ENCODE measurements at places on chromosomes 6 and 20. TPM values are rescaled to one million over a fixed set of nuclear protein-coding genes. Genes with fewer than 3 reads are reported as not detected.

DNA sequence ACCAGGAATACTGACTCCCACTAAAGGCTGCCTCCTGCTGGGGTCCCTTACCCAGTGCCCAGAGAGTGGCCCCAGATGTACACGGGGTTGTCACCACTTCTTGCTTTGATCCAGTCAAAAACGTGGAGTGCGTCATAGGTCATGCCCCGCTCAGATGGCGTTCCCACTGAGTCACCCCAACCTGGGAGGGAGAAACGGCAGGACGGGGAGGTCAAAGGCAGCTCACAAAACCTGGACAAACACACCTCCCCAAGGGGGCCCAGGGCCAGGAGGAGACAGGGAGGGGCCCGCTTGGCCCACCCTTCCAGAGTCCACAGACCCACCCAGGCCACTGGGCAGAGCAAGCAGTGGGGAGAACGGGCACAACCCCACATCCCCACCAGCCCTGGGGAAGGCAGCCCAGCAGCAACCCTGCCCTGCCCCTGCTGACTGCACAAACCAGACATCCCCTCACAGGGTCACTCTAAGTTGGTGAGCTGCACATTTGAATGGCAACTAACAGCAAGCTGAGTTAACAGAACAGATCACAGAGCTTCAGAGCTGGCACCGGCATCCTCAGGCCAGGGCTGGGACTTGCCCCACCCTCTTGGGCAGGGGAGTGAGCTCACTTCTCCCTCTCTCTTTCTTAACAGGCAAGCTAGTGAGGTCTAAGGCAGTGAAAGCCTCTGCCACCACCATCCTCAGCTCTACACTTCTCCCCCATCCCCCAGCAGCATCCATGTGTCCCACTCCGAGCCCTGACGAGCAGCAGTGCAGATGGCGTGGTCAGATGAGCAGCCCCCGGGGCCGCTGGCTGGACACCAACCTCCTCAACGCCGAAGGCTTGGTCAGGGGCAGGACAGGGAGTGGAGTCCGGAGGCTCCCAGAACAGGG lies 61.7 kb downstream of the PYGB start:
- no peak for DNase-seq

- DNase-seq = peak; percentile 33
Measured at GRCh38 chr20:25341716-25342680, 48.6 kb downstream of the ABHD12 start.

The FAM217A gene
- total RNA-seq = not detected

DNA sequence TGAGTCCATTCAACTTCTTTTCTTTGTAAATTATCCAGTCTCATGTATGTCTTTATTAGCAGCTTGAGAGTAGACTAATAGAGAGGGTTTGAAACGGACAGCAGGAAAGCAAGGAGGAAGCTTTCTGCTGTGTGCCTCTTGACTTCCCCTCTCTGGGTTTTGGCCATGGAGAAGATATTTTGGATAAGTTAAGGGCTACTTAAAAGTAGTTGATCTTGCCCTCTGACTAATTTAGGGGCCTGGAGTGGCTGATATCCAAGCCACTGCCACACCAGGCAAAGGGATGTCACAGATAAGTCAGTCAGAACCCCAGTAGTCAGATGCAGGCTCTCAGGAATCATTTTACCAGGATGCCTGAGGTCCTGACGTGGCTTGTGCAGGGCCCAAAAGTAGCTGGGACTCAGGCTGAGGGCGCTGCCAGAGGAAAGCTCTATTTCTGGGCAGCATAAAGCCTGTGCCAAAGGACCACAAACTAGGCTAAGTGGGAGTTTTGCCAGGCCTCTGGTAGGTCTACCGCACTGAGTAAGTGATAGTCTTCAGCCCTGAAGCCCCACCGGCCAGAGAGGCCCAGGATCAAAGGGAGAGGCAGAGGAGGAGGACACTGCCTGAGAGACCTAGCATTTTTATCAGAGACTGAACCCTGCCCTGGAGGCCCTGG lies 41.6 kb upstream of the IYD start:
- DNase-seq = no peak

The ANGPT4 gene
- total RNA-seq = not detected

DNA sequence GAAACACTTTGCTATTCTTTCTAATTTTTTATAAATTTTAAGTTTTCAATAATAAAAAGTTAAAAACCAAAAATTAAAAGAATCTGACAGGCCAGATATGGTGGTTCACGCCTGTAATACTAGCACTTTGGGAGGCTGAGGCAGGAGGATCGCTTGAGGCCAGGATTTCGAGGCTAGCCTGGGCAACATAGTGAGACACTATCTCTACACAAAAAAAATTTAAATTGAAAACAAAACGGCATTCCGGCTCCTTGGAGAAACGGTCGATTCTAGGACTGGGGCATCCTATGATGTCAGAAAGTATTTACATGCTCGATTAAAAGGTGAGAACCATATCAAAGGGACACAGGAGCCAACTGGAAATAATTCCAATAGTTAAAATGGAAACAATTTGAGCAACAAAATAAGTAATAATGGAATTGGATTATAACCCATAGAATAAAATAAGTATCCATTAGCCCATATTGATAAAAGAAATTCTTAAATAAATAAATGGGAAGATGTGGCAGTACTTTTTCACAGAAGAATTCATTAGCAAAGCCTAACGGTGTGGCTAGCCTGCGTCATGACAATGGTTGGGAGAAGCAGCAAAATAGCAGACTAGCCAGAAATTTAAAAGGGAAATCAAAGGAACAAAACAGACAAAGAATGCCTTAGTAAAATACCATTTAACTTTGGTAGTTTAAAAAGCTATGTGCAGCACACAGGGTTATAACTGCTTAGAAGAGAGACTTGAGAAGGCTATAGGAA lies 21.3 kb downstream of the HLA-E start:
- DNase-seq = no peak

The CALHM5 gene
- total RNA-seq = 0.11 TPM

The KIF16B gene
- total RNA-seq = 13.2 TPM

DNA sequence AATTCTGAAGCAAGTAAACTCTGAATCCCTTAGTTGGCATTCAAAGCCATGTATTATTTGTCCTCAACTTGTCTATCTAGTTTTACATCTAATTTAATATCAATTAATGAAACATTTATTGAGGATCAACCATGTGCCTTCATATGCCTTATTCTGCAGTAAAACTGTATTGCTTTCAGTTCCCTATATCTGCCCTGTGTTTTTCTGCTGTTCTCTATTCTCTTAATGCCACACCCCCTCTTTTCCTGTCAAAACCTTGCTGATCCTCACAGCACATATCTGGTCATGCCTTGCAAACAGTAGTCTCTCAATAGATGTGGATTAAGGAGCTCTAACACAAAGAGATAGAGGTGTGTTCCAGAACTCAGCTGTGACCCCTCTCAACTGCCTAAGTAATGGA lies 2.0 kb downstream of the FIG4 start:
- DNase-seq = no peak

- no peak for DNase-seq
Measured at GRCh38 chr20:45813006-45813340, 529 bp downstream of the UBE2C start.

GRCh38 chr6:62298745-62299392 lies 12.8 kb upstream of the KHDRBS2 start:
- DNase-seq = no peak

DNA sequence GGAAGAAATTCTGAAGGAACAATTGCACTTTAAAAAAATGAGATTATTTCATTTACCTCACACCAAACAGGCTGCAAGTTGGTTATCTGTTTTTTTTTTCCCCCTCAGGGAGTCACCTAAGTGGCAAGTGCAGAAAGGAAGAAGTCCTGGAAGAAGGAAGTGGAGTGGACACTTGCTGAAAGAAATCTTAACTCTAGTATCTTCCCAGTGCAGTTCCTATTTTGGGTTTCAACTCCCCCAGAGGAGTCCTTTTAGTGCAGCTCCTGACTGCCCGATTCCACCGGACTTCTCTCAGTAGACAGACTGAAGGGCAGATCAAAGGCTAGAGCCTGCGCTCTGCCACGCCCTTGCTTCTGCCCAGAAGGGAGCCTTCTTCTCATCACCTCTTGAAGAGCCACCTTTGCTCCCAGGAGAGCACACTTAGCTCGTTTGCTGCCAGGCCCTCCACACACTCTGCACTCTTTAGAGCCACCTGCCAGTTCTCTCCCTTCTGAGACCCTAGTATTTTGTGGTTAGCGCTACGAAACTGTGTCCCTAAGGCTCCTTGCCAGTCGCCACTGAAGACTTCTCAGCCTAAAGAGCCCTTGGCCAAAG lies 4.9 kb downstream of the MTCL3 start:
- no peak for DNase-seq

GRCh38 chr20:19937651-19938420 lies 79.3 kb upstream of the NAA20 start:
- no peak for DNase-seq

GRCh38 chr6:108779536-108780275 lies 68.5 kb upstream of the ARMC2 start:
- no peak for DNase-seq

The TCP11 gene
- not detected for total RNA-seq

The UBD gene
- not detected for total RNA-seq

DNA sequence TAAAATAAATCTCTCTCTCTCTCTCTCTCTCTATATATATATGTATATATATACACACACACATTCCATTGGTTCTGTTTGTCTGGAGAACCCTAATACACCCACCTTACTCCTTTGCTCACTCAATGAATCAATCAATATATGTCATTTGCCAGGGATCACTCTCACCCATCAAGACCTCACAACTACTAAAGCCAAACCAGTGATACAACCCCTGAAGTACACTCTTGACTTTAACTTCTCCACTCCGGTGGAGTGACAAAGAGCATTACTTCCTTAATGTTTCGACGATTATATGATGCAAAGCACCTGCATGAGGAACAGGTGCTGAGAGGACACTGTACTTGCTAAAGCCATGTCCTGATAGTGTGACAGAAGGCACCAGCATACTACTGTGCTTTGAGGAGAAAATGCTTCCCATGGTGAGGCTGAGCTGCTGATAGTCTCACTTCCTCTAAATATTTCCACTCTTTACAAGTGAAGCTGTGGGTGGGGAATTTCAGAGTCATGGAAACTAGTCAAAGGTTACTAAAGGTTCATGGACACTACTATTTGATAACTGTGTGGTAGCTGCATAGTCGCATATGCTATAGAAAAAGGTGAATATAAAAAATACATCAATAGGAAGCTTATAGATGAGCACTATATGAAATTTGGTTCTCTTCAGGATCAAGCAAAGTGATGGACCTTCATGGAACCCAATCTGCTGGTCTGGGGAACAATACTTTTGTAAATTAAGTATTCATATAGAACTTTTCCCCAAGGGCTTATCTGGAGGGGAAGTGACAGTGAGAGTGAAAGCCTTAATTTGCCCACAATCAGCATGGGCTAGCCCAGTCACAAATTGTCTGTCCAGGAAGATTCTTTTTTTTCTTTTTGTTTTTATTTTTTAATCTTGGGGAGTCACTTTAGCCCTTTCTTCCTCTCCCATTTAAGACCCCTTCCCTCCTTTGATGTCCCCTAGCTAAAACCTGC lies 141.9 kb upstream of the NEDD9 start:
- DNase-seq = no peak

The WFDC10B gene
- total RNA-seq = not detected

GRCh38 chr6:42748203-42748898 lies 2.4 kb upstream of the TBCC start:
- DNase-seq = no peak

DNA sequence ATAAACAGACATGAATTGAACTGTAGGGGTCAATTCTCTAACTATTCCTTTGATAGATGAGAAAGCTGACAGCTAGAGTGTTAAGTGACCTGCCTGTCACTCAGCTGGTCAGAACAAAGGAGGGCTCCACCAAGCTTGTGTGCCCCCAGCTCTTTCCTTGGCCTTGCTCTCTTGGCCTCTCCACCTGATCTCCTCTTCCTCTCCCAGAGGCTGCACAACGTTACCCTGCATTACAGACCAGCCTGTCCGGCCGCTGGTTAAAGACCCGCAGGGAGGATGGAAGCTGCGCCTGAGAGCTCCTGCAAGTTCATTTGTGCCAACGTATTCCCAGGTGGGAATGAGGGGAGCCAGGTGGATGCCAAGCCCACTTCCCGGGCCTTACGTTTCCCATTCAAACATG lies 22.5 kb downstream of the AGPAT4 start:
- no peak for DNase-seq

DNA sequence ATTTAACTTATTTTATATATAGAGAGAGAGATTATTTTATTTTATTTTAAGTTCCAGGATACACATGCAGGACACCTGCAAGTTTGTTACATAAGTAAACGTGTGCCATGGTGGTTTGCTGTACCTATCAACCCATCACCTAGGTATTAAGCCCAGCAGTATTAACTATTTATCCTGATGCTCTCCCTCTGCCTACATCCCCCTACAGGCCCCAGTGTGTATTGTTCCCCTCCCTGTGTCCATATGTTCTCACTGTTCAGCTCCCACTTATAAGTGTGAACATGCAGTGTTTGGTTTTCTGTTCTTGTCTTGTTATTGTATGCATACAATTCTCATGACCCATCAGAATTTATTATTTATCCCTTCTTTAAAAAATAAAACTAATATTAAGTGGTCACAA lies 34.6 kb downstream of the FKBP1C start:
- DNase-seq = no peak

The FAM210B gene
- 20.7 TPM for total RNA-seq

- DNase-seq = no peak
Measured at GRCh38 chr6:149651056-149651455, 2.5 kb upstream of the KATNA1 start.

- no peak for DNase-seq
Measured at GRCh38 chr20:14245368-14245970, 91.9 kb downstream of the FLRT3 start.

DNA sequence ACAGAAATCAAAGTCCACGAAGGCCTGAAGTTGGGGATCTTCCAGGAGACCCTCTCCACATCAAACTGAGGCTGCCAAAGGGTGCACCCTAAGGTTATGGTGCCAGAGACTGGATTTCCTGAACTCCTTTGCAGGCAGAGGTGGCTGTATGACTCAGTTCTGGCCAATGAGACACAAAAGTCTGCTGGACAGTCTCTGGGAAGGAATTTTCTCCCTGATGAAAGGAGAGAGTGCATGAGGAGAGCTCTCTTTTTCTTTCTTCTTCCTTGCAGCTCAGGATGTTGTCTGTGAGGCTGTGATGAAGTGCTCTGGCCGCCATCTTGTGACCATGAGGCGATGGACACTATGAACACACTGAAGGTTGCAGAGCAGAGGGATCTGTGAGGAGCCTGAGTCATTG lies 85.2 kb downstream of the MDGA1 start:
- no peak for DNase-seq

The KCTD20 gene
- 33.3 TPM for total RNA-seq

GRCh38 chr6:159450815-159451465 lies 242.1 kb downstream of the SOD2 start:
- DNase-seq = peak; percentile 42

- DNase-seq = peak; percentile 100
Measured at GRCh38 chr6:89035252-89036101, 45.1 kb upstream of the PNRC1 start.

The EFCAB8 gene
- not detected for total RNA-seq

DNA sequence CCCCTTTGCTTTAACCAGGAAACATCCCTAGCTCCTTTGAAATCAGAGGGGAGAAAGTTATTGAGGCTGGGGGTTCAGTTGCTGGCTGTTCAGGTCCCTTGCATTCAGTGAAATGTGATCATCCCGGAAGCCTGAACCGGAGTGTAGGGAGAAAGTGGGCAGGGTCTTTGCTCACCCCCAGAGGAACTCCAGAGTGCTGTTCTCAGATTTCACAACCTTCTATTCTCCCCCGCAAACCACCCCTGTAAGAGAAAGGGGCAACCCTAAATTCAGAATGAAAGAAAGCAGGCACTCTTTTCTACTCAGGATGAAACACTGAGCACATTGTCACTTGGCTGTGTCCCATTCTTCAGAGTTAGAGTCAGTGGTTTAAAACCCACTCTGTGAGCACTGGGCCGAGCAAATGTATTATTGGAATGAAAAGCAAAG lies 139.8 kb downstream of the KHDC1L start:
- DNase-seq = no peak

The TNFRSF6B gene
- total RNA-seq = 224 TPM

Data from foreskin keratinocyte (primary cell).